ENCODE measurements at places on chromosomes 7 and 10.
A peak's percentile ranks its signal among the peaks of the same experiment; 100 is the strongest.

- DNase-seq: no peak
Measured at GRCh38 chr7:15937571-15937970, 251.1 kb upstream of the MEOX2 start.

DNA sequence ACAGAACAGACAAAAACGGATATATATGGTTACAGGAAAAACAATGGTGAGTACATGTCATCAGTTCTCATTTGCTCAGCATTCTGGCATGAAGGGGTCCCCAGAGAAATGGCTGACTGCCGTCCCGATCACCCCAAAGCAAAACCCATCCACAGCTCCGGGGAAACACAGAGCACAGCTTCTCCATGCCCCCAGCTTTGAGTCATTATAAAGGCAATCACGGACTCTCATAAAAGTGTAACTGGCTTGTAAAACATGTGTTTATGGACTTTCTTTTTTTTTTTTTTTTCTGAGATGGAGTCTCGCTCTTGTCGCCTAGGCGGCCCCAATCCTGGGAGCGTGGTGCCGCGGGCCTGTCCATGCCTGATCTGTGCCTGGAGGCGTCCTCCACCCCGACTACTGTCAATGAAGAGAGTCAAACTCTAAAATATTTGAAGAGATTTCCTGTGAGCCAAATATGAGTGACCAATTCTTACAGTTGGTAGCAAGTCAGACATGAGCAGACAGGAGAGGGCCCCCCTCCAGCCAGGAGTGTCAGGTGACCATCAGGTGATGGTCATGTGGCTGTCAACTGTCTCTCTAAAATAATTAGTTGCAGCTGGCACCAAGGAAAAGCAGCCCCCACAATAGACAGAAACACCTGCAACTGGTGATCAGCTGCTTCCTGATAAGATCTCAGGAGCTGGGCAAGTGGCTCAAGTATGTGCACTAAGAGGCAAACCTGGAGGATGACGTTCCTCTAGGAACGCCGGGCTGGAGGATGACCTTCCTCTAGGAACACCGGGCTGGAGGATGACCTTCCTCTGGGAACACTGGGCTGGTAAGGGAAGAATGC is 21.7 kb upstream of the NOM1 start:
- no peak for DNase-seq

- no peak for DNase-seq
Measured at GRCh38 chr7:131383417-131384285, 56.0 kb downstream of the MKLN1 start.

DNA sequence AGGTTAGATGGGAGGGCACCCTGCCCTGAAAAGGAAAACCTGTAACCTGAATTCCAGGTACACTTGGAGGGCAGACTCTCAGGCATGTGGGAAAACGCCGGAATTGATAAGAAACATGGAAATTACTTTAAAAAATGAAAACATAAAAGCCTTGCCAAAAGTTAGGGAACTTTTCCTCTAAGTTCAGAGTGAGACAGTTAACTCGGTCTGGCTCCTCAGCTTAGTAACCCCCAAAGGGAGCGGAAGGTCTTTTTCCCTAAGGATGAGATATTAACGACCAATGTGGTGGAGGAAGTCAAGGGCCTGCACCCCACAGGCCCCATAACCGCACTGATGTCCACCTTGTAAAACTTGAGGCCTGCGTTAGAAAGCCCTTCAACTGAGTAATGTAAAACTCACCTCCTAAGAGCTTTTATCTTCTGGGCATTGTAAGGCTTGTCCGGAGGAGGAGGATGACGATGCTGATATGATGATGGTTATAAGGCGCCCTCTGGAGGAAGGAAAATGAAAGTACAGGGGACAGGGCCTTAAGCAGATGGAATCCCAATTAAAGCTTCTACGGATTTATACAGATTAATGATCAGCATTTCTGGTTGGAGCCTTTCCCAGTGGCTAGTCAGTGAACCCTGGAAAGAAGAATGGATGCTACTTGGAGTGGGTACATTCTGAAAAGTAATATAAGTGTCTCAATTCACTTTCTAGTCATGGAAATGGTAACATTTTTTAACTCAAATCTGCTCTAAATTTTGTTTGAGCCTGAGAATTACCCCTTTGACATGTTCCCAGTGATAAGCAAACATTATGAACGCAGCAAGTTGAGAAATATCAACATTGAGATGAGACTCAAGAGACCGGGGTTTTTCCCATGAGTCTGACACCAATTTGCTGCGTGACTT is 694 bp downstream of the COL1A2 start:
- peak; percentile 90 for DNase-seq

GRCh38 chr7:94871132-94871531 is 36.3 kb upstream of the PPP1R9A start:
- no peak for DNase-seq

GRCh38 chr7:138738114-138738513 is 37.0 kb upstream of the SVOPL start:
- DNase-seq: no peak

DNA sequence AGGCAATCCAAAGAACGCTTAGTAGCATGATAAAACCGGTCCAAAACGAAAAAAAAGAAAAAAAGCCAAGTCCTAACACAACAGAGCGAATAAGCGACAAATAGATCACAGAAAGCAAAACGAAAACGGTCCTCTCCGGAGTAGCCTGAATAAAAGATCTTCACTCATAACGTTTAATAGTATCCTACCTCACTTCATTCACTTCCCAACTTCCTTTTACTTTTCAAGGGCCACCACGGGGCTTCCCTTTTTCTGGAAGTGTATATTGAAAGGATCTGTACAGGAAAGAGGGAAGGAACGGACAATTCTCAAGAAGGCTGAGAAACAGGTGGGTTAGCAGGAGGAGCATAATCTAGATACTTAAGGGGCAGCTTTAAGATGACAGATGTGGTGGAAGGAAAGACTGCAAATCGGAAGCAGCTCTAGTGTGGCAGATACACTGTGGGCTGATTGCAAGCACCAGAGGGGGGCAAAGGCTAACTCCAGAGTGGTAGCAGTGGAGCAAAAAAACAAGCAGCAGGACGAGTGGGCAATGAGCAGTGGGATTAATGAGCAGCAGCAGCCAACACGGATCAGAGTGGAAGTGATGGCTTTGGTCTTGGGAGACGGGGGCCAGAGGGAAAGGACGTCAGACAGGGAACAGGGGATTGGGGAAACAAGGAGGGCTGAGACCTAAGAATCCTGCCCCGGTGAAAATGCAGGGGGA is 866 bp downstream of the CNOT4 start:
- DNase-seq: peak; percentile 51

DNA sequence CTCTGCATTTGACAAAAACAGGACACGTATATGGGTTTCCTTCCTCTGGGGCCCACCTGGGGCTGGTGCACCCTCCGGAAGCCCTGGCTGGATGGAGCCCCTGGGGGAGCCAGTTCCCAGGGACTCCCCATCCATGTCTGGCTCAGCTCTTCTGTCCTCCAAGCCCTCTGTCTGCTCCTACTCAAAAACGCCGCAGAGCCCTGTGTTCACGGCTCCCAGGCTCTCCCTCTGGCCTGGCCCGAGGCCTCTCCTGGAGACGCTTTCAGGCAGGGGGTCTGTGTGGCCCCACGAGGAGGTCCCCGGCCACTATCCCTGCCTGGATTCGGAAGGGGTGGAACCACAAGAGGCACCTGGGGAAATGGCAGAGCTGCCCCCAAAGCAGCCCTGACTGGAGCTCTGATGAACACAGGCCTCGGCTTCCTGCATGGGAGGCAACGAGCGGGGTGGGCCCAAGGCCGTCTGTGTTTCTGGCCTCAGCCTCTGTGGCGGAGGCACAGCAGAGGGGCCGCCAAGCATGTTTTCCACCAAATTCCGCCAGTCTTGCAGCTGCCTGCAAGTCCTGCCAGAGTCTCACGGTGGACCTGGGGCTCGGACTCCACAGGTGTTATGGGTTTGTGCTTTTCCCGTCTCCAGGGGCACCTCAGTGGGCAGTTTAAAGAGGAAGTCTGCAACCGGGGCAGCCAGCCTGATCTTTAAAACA is 22.6 kb upstream of the INPP5A start:
- no peak for DNase-seq

DNA sequence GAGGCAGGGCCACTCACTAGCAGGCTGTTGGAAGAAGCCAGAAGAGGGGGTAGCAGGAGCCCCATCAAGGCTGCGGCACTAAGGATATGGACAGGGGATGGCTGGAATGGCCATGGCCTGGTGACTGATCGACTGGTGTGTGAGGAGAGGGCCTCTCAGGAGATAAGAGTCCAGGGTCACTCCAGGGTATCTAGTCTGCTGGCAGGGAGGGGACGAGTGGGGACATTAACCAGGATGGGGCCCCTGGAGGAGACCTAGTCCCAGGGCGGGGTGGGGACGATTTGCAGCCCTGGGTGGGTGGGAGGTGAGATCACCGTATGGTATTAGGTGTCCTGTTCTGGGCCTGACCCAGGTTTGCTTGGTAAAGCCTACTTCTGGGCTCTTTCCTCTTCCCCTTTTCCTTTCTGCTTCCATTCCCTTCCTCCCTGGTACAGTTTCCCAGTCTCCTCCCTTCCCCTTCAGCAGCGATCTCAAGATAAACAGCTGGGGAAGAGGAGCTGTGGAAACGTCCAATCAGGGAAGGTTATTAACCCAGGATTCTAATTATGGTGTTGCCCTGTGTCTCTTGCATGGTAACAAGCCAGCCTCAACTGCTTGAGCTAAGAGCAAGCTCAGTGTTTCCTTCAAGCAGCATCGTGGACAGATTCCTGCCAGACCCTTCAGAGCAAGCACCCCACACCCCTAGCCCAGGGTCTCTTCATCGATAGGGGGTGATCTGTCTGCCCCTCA is 233.2 kb downstream of the RPS24 start:
- no peak for DNase-seq

GRCh38 chr7:99373091-99374066 is 1.2 kb upstream of the ARPC1B start:
- no peak for DNase-seq

DNA sequence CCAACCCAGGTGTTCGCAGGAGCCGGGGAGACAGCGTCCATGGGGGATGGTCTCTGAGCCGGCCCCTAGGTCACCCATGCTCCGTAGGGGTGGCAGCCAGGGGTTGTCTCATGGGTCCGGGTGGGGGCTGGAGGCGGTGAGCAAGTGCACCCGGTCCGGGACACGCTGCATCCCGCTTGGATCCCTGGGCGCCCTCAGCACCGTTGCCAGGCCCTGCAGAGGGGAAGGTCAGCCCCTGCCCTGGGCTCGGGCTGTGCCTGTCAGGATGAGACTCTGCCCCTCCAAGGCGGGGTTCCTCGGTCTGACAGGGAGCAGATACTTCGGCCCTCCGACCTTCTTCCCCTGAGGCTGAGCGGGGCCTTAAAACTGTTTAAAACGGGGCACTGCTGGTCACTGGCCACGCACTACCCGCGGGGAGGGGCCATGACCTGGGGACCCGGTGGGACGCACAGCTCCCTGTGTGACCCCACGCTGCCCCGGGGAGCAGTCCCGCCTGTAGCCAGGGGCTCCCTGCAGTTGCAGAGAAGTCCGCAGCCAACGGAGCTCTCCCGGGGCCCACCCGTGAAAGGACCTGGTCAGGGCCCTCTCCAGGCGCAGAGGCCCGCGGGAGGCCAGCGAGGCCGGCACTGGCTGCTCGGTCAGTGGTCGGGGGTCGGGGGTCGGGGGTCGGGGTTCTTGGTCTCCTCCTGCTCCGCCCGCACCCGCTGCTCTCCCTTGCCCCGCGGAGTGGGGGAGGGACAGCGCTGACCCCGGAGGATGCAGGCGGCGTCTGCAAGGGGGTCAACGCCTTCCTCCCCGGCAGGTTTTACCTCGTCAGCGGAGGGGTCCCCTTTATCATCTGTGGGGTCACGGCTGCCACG is 33.4 kb upstream of the KNDC1 start:
- DNase-seq: no peak

DNA sequence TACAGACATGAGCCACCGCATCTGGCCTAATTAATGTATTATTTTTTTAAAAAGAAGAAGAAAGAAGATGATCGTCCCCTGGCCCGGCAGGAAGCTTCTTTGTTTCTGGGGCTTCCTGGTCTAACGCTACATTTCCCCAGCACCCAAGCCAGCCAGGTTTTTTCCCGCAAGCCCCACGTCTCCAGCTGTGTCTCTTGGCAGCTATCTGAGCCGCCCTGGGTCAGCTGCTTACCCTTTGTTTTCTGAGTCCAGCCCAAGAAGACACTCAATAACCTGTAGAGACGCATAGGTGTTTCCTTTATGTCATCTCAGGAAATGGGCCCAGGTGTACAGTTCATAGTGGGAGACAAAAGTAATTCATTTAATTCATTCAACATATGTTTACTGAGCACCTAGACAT is 110.2 kb downstream of the MTPAP start:
- DNase-seq: no peak

DNA sequence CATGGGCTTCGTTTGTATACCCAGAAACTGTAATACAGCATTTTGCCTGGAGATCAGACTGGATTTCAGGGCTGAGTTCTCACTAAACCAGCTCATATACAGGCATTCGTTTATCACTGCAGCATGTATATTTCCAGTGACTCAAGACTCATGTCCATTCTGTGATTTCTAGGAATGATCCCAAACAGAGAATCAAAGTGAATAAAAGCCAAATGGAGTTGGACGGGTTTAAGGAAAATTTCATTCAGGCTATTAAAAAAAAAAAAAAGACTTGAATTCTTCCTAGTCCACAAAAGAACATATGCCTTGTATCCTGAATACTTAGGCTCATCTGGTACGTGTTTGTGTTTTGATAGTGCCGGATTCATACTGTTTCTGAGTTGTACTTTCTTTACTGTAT is 46.8 kb downstream of the TET1 start:
- DNase-seq: no peak

- DNase-seq: no peak
Measured at GRCh38 chr10:124213471-124213870, 120.1 kb upstream of the CHST15 start.

DNA sequence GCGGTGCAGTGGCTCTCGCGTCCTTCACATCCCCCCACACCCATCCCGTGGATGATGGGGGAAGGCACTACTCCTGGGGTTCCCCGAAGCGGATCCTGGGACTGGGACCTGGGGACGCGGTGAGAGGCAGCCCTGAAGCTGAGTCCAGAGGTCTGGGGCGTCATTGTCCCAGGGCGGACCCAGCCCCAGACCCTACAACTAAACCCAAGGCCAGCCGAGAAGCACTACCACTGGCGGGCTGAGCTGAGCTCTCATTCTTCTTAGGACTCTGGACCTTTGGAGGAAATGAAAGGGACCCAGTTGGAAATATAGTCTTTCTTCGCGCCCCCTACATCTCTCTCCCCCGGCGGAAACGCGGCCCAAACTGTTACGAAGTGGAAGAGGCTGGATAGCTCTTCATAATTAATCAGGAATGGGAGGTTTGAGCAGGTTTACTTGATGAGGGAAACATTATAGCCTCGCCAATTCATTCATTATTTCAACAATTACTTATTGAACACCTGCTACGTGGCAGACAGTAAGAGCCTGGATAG is 389 bp upstream of the FBXL15 start:
- no peak for DNase-seq

GRCh38 chr10:129799942-129800341 is 164.1 kb downstream of the EBF3 start:
- no peak for DNase-seq

DNA sequence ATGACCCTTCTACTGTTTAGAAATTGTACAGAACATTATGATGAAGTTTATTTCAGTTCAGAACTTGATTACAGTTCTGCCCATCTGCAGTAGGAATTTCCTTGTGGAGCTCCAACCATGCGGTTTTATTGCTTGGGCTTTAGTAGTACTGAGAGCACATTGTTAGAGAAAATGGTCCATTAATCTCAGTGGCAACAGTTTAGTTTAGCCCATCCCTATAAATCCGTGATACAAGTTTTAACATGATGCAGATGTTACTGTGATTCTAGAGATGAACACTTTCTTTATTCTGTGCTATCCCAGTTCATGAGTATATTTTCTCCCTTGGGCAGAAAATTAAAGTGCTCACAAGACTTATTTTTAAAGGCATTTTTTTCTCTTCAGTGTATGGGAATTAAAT is 84.8 kb upstream of the FZD8 start:
- no peak for DNase-seq

- DNase-seq: no peak
Measured at GRCh38 chr10:75492173-75492925, 60.9 kb downstream of the LRMDA start.

All from astrocyte of the hippocampus (primary cell).